ENCODE measurements at places on chromosomes 2 and 18.
A peak's percentile ranks its signal among the peaks of the same experiment; 100 is the strongest.

DNA sequence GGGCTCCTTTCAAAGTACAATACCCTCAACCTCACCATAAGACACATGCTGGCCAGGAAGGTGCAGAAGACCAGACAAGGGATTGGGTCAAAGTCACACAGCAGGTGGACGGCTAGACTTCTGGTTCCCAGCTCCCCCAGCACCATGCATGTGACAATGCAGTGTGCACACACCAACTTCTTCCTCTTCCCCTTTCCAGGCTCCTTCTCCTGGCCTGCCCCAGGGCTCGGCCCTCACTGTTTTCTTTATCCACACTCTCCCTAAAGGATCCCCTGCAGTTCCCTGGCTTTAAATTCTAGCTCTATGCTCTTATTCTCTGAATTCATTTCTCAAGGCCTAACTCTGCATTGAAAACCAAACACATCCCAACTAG lies 82.3 kb downstream of the LOXHD1 start:
- no peak for DNase-seq

DNA sequence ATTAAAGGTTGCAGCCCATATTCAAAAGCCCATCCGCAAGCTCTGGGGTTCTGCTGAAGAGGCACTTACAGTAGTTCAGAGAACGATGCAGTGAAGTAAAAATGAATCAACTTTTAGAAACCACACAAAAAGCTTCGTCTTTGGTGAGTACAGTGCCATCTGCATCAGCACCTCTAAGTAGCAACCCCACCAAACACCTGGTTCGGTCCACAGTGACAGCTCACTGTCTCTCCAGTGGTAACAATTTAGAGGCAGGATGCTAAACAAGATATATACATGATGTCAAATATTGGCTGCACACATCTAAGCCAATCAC lies 275.4 kb upstream of the TCF4 start:
- no peak for DNase-seq

- DNase-seq: no peak
These were observed 50.6 kb upstream of the YWHAQ start for GRCh38 chr2:9681427-9681817.

GRCh38 chr2:51789918-51790317 lies 758.0 kb upstream of the NRXN1 start:
- DNase-seq: no peak

DNA sequence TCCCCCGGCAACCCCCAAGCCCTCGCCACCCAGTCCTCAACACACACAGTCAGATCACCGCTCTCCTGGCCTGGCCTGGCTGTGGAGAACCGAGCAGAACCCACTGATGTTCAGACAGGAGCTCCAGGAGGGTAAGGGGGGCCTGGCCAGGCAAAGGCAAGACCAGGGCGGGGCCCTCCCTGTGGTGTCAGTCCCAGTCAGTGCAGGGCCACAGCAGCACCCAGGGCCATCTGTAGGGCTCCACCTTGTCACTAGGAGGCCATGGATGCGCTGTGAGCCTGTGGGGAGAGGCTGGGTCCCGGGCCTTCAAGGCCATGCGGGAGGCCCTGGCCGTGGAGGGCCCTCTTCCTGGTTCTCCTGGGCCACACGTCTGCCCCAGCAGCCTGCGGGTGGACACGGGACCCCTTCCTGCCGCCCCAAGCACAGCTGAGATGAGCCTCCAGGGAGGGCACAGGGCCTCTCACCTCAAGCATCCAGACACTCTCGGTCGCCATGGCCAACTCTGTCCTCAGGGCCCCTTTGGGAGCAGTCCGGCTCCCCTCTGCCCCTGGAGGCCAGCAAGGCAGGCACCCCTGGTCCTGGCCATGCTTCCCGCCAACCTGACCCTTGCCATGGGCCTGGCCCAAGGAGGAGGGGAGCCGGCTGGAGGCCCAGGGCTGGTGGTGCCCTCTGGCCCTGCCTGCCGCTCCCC lies 2.0 kb downstream of the ANO7 start:
- DNase-seq: no peak

- no peak for DNase-seq
These were observed 316.5 kb downstream of the MBD2 start for GRCh38 chr18:53907921-53908320.

DNA sequence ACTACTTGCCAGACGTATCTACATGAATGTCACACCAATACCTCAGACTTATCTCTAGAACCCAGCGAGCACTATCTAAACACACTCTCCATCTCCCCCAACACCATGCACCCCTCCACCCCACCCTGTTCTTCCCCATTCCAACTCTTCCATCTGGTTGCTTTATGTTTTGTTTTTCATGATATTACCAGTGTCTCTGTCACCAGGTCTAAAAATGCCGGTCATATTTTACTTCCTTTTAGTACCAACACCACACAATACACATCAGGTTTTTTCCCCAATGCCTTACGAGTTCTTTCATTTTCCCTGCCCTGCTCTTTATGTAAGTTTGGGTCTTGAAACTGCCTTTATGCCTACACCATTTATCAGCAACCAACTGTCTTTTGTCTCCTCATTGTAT lies 10.2 kb upstream of the ITGA4 start:
- no peak for DNase-seq

DNA sequence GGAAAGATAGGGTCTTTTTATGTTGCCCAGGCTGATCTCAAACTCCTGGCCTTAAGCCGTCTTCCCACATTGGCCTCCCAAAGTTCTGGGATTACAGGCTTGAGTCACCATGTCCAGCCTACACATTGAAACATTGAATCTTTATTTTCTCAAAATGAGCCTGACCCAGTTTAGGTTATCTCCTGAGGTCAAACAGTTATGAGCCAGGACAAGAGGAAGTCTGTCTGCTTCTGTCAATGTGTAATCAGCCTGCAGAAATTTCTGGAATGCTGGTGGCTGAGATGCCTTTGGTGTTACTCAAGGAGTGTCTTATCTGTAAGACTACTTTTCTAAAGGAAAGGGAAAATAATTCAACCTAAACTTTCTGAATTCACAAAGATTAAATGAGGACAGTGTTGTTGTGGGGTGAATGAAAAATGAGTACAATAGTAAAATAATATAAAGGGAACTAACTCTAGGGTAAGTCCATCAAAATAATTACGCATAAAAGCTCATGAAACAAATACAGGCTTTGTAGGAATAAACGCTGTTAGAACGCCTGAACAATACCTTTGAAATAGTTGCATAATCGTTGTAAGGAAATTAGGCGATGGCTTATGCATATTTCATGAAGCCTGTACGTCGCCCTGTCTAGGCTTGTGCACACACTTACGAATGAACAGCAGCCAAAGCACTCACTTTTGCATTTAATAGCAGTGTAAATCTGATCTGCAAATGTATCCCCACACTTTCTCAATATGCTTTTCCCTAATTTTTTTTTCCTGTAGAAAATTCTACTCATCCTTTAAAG lies 260.8 kb downstream of the RDH14 start:
- no peak for DNase-seq

DNA sequence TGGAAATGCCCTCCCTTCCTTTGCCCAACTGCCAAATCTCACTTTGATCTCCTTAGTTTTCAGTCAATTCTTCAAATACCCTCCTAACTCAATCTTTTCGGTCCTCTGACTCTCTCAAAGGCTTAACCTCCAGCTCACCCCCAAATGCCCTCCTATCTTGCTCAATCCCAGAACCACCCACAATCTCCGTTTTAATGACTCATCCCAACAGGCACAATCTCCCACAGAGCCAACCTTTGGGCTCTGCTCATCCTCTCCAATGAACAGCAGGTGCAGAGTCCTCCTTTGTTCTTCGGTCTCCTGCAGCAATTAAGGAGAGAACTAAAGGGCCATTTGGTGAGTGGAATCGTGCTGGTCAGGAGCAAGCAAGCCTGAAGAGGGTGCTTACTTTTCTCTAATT lies 366.1 kb upstream of the CRIM1 start:
- no peak for DNase-seq

- DNase-seq: no peak
These were observed 11.6 kb downstream of the ZC3H8 start for GRCh38 chr2:112243233-112243632.

GRCh38 chr2:238652771-238653157 lies 195.1 kb upstream of the TWIST2 start:
- DNase-seq: no peak

DNA sequence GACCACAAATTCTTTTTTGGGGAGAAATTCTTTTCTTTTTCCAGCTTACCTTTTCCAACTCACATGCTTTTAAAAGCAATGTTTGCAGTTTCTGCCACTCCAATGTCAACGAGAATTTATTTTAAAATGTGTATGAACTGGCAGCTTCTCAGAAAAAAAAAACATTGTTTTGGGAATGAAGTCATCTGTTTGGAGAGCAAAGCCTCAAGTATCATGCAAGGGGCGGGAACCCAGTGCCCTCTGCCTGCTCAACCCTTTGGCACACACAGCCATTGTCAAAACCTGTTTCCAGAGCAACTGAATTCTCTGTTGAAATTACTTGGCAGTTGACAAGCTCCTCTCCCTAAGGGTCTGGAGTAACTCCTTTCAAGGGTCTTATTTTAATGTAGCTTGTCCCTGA lies 128.5 kb downstream of the QPCT start:
- DNase-seq: no peak

DNA sequence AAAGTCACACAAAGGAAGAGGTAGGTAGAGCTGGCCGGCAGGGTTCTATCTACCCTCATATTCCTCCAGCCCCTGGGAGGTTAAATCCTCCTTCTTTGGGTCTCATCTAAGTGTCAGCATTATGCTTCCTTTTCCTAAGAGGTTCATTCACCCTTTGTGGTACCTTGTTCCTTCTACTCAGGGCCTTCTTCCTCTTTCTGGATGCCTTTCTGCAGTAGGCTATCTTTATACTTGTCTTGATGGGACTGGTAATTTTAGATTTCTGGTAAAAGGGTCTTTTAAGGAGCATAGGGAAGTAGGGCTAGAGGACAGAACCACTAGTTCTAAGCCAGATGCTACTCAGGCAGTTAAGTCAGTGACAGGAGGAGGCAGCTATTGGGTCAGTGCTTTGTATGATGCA lies 13.7 kb upstream of the TNP1 start:
- no peak for DNase-seq

GRCh38 chr2:18445433-18446320 lies 114.8 kb downstream of the RDH14 start:
- no peak for DNase-seq

DNA sequence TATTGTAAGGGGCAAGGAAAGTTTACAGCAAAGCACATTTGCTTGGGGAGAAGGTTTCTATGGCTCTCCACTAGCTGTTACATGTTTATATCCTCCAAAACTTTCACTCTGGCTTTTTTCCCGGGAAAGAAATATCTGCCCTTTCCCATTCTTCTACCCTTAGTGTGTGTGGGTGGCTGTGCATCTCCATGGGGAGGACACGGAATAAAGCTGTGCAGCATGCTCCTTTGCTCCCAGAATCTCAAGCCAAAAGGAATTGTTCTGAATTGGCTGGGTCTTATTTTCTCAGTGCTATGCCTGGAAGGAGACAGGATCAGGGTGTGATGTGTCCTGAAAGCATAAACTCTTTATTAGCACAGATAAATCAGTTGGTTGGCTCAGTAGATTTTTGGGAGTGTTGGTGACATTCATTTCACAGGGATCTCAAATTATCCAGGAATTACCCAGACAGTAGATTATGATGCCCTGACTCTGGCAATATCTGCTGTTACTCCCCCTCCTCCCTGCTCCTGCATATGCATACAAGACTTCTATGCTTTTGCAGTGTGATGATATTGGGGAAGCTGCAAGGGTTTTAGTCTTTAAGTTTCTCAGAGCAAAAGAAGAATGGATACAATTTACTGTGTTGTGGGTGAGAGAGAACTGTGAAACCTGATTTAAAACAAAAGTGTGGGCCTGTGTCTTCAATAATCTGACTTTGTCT lies 63.1 kb downstream of the PARD3B start:
- DNase-seq: no peak

- no peak for DNase-seq
These were observed 240.8 kb upstream of the PIK3C3 start for GRCh38 chr18:41713969-41714825.

DNA sequence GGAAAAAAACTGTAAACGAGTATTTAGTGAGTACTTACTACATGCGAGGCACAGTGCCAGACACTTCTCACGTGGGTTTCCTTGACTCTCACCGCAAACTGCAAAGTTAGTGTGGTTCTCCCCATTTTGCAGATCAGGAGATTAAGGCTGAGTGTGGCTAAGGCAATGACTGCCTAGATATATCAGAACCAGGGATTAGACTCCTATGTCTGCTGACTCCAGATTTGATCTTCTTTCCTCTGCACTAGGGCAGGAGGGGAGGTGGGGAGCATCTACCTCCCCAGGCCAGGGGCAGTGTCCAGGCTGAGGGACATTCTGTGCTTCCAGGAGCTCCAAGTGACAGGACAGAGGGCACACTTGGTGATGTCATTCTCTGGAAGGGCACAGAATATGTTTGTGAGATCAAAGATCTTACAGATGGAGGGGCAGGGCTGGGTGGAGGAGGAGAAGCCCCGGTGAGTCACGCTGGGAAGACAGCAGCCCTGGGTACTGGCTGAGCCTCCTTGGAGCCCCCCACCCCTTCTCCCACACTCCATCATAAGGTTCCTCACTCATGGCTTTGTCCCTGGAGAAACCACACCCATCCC lies 92.4 kb downstream of the RHOB start:
- no peak for DNase-seq

DNA sequence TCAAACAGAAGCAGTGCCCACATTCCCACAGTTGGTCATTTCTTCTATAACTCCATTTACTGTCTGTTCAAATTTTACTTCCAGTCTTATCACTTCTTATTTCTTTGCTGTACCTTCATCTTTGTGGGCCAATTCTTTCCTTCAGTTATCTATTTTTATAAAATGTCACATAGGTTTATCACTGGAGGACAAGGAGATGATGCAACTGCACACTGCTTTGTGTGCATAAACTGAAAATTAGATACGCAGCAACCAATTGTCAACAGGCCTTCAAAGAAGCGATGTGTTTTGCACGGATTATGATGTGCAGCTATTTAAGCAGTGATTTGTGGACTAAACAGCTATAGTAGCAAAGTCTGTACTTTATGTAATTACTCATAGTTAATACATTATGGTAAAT lies 726.8 kb upstream of the GCFC2 start:
- no peak for DNase-seq

DNA sequence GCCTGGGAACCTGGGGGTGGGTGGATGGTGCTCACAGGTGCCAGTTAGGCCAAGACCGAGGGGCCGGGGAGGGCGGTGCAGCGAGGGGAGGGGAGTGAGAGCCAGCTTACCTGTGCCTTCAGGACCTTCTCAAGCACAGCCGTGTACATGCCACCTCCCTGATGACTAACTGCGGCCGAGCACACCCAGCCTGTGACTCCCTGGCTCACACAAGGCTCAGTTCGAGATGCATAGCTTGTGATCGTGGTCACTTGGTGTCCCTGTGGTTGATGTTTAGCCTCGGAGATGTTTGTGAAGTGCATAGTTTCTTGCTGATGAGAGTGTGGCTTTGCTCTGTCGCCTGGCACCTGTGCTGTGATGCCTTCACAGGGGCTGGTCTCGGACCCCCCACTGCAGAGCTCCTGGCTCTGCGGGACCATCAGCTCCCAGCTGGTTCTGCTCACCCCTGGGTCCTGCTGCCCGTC lies 84.5 kb upstream of the ODC1 start:
- peak; percentile 60 for DNase-seq

- DNase-seq: no peak
These were observed 89.6 kb downstream of the UPP2 start for GRCh38 chr2:158191076-158191895.
